NCI-H510A (cell line): ENCODE measurements at places on chromosomes 6 and 20.

DNA sequence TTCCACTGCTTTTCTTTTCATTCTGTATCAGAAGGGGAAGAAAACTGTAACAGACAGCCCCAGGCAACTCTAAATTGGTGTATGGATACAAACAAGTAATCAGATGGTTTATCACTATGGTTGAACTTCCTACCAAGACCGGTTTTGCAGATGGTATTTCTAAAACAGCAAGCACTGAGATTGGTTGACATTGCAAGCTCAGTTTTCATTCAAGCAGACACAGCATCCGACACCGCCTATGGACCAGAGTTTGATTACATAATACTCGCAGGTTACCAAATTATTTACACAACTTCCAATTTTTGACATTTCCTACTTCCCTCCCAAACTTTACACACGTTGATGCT lies 209.9 kb downstream of the ALDH8A1 start:
- DNase-seq, result no peak

DNA sequence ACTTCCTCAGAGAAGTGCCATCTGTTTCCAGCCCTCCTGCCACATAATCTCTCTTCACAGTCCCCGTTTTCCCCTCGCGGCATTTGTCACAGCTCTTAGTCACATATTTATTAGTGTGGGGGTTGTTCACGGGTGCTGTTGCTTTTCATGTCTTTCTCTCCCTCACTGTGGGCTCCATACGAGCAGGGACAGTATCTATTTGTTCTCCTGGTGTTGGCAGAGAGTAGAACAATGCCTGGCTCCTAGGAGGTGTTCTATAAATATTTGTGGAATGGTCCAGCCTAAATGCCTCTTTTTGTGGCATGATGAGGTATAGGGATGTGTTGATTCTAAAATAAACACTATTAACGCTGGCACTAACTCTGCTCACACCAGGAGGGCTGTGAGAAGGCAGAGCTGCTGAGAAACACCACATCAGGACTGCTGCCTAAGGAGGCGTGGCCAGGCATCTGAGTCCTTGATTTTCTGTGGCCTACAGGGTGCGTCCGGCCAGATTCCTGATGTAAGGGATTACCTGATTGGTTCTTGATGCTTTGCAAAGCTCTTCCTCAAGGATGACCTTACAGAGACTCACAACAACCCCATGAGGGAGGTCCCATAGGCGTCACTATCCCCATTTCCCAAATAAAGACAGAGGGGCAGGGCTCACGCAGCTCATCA lies 219.8 kb upstream of the ARID1B start:
- peak; percentile 77 for DNase-seq

DNA sequence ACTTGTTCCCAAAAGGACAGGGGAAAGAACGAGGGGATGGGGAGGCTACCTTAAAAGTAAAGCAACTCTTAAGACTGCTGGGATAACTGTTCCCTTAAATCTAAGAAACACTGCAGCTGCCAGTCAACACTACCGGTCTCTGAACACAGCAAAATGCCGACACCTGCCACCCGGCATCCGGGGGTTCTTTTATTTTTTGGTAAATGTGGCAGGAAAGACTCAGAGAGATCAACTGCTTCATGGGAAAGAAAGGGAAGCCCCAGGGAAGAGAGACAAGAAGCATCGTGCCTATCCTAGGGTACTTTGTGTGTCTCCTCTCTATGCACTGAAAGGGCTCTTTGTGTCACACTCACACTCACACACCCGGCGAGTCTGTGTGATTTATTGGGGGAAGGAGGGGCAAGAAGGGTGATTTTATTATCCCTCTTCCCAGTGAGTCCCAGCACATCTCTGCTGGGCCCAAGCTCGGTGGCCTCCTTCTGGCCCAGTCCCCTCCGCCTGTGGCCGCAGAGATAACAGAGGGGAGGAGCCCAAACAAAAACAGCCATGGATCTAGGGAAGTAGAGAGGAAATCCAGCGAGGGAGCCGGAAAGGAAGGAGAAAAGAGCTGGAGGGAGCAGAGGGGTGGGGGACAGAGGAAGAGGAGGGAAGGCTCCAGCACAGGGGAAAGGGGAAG lies 1.4 kb downstream of the FYN start:
- DNase-seq, result no peak

GRCh38 chr6:7440476-7440875 lies 50.9 kb downstream of the RIOK1 start:
- DNase-seq, result no peak

DNA sequence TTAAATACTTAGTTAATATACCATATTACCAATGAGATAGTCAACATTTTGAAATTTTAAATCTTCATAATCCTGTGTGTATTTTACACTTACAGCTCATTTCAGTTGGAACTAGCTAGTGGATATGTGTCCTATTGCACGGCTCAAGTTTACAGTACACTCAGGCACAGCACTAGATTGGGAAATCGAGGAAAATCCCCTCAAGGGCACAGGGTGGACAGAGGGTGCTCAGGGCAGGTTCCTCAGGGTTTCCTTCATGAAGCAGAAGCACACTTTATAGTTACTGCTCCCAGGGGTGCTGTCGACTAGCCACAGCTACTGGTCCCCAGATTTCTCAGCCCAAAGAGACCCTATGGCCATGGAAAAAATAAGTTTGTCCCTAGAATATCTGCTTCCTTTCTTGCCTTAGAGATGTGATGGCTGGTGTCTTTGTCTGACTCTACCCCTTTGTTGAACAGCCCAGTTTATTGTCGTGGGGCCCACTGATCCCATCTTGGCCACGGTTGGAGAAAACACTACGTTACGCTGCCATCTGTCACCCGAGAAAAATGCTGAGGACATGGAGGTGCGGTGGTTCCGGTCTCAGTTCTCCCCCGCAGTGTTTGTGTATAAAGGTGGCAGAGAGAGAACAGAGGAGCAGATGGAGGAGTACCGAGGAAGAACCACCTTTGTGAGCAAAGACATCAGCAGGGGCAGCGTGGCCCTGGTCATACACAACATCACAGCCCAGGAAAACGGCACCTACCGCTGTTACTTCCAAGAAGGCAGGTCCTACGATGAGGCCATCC lies 1.5 kb downstream of the BTN2A1 start:
- no peak for DNase-seq
